Nucleus accumbens (tissue), 56 donors: ENCODE measurements at places on chromosomes 11 and 22.

DNA sequence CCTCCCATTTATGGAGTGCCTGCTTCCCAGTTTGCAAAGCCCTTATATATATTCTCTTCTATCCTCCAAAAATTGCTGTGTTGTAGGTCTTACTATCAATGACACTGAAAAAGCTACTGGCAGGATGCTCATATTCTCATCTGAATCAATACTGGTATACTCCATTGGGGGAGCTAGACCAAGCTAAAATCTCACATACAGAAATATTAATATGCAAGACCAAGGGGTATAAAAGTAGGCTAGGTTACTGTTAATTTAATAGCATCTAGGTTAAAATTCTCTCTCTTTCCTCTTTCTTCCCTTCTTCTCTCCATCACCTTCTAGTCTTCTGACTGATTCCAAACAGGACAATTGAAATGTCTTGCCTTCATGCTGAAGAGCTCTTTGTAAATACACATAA lies 17.1 kb upstream of the BDNF start:
- DNase-seq, result no peak

DNA sequence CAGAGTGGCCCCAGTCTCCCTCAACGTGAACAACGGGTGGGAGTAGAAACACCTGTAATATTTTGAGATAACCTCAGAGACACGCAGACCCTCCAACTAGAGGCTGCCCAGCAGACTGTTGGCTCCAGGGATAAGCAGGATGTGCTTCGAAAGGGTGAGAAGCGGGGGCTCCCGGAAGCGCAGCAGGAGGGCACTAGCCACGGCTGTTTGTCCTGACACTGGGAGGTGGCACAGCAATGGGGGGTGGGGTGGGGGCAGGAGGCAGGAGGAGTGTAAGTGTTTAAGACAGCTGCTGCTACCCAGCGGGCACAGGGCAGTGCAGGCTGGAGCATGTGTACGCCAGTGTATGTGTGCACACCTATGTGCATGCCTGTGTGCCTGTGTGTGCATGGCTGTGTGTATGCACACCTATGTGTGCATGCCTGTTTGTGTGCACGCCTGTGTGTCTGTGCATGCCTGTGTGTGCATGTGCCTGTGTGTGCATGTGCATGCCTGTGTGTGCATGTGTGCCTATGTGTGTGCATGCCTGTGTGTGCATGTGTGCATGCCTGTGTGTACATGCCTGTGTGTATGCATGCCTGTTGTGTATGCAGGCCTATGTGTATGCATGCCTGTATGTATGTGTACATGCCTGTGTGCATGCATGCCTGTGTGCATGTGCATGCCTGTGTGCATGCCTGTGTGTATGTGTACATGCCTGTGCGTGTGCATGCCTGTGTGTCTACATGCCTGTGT lies 154.7 kb downstream of the SHANK2 start:
- DNase-seq, result no peak

- no peak for DNase-seq
Measured at GRCh38 chr11:8757533-8757932, 74.9 kb downstream of the RPL27A start.

GRCh38 chr11:61403658-61404057 lies 11.3 kb downstream of the TMEM216 start:
- no peak for DNase-seq

DNA sequence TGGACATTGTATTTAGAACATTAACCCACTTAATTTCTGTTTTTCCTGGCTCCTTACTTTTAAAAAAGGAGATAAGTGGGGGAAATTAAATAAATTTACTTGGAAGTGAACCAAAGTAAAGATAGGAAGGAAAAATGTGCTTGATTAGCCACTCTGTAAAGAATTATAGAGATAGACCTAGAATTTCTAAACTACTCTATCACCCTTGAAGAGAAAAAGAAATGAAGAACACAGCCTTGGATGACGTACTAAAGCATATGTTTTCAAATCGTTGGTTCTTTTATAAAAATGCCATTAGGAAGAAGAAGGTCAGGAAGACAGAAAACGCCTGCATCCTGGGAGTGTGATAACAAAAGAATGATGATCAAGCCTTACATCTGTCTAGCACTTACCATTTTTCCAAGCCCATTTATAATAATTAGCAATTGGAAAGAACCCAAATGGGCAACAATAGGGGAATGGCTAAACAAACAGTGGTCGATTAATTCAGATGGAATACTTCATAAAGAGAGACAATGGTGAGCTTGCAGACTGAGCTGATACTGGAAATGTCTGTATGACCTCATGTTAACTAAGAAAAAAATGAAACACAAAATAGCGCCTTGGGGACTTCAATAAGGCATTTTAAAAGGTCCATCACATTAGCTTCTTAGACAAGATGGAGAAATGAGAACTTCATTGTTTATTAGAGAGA lies 81.0 kb upstream of the LRRC55 start:
- no peak for DNase-seq

GRCh38 chr11:126420698-126421256 lies 65.3 kb downstream of the ST3GAL4 start:
- no peak for DNase-seq

DNA sequence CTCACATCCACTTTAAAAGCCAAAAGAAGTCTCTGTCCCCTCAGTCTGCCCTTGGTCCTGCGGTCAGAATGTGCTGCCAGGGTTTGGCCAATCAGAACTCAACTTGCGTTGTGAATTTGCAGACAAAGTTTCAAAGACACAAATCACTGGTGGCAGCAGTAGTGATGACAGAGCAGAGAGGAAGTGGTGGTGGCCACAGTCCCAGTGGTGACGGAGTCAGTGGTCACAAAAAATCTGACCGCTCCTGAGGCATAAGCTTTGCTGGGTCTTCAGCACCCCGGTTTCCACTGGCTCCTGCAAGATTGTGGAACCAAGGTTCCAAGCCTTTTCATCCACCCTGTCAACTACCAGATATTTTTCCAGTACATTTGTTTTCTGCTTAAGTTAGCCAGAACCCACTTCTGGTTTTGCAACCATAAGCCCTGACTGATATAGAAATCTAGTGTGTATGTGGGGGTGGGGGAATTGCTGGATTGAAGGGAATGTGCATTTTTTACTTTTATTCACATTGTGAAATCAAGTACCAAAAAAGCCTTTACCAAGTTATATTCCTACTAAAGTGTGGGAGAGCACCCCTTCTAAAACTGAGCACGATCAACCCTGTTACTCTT lies 112.3 kb downstream of the TMPRSS5 start:
- DNase-seq, result no peak

DNA sequence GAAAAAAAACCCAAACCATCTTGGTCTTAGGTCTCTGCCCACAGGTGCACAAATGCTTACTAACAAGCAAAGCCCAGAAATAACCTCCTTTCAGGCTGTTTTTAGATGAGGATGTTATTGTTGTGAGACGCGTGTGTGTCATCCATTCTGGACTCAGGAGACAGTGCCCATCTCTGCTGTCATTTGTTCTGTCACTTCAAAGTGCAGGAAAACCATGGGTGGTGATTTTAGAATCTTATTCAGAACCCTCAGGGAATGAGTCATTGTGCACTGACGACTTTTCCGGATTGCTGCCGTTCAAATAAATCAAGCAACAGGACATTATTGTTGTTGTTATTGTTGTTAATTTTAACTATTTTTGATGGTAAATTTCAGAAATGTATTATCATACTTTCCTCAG lies 110.3 kb downstream of the LRRC32 start:
- DNase-seq, result no peak

DNA sequence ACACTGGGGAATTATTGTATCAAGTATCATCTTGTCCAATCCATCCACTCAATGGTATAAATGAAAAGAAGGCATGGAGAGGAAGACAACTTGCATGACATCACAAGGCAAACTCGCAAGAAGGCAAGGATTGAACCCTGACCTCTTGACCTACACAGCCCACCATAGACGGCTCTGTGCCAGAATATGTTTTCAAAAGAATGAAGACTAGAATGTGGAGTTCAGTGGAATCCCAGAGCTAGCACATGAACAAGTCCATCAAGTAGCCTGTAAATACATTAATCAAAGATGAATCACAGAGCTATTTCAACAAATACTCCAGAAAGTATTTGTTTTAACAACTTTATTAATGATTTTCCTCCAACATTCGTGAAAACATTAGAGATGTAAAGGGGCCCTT lies 189.7 kb downstream of the GUCY1A2 start:
- DNase-seq, result no peak

GRCh38 chr11:34625576-34625975 lies 4.7 kb downstream of the EHF start:
- no peak for DNase-seq

DNA sequence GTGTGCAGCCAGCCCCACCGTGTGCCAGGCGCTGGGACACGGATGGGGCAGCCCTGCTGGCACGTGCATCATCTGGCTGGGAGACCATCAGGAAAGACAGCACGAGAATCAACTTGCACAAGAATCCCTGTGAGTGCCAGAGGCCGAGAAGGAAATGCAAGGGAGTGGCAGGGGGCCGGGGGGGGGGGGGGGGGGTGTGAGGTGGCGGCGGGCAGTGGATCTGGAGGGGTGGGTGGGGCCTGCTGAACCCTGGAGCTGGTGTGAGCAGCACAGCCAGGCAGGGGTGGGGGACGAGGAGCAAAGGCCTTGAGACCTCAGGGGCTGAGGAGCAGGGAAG lies 14.0 kb upstream of the FLRT1 start:
- no peak for DNase-seq

DNA sequence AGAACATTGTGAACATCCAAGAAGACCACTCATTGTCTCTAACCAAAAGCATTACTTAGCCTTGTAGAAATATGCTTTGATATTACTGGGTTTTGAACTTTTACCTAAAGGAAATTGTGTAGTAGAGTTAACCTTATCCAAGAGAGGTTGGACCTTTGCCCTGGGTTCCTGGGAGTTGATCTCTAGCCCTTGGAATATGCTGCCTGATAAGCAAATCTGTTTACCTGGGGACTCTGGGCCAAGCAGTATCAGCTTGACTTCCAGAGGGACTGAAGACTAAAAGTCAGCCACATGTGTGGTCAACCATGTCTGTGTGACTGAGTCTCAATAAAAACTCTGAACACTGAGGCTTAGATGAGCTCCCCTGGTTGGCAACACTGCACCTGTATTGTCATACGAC lies 44.1 kb upstream of the CWF19L2 start:
- DNase-seq, result no peak

GRCh38 chr11:6151117-6151516 lies 19.0 kb downstream of the OR52B2 start:
- no peak for DNase-seq

DNA sequence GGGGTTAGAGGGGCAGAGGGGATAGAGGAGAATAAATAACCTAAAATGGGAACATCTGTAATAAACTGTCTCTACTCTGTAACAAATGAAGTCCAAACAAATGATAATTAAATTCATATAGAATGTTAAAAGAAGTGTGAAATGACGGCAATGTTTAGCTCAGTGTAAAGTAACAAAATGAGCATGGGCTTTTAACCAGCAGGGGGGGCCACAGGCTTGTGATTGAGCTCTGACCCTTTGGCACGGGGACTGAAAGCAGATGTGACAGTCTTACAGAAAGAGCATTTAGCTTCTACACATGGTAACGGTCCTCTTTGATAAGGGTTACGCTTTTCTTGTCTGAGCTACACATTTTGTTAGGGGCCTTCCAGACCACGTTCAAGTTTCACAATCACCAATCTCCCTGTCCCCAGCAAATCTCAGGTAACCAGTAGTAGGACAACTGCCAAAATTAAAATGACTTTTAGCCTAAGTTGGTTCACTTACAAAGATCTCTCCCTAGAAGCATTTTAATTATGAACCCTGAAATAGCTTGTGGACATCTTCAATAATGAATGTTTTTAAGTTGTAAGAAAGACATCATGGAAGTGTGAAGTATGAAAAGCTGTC lies 262.5 kb downstream of the DCDC1 start:
- peak; percentile 10 for DNase-seq

GRCh38 chr22:36916034-36916433 lies 2.6 kb downstream of the CSF2RB start:
- DNase-seq, result no peak

- no peak for DNase-seq
Measured at GRCh38 chr11:16814410-16815046, 76.1 kb downstream of the C11orf58 start.

DNA sequence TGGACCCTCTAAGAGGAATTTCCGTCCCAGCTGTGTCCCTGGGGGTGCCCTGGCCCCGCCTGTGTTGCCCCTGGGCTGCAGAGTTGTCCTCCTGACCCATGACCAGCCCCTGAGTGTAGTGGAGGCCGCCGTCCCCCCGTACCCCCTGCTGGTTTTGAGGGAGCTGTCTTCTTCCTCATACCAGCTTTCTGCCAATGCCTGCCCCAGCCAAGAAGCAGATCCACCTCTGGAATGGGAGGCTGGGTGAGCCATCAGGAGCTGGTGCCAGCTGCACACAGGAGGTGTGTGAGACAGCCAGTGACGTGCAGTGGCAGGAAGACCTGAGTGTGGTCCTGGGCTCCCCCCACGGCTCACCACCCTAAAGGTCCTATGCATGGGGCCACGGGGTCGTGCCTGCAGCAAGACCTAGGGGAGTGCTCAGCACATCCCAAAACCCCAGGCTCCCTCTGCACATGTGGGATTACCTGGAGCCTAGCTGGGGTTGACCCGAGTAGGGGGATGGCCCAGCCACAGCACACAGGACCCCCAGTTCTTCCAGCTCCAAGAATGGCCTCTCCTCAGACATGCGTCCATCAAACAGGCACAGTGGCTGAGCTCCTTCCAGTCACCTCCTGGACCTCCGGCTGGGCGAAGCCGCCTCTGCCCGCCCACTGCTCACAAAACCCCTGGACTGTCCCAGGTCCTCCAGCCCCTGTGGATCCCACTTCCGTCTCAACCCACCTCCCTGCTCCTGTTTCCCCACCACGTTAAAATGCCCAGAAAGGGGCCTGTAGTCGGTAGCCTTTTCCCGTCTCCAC lies 647.6 kb downstream of the BRD1 start:
- DNase-seq, result no peak

GRCh38 chr22:45001653-45002052 lies 8.2 kb downstream of the PHF21B start:
- DNase-seq, result no peak

DNA sequence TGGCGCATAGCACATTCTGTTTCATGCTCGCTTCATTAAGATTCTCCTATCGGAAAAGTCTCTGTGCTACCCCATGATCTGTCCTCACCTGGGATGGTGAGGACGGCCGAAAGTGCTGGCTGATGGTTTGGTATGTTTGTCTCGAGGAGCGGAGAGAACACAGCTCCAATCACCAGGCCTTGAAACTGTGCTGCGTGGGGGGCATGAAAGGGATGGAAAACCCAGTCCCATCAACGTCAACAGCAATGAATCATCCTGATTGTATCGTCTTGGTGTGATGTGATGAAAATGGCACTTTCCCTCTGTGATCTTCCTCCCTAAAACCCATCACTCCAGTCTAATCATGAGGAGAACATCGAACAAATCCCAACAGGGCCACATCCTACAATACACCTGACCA lies 8.4 kb downstream of the FXYD6 start:
- DNase-seq, result no peak

- DNase-seq, result no peak
Measured at GRCh38 chr11:131633921-131634715, 263.7 kb downstream of the NTM start.

GRCh38 chr11:47051217-47051616 lies 114.7 kb downstream of the CSTPP1 start:
- DNase-seq, result no peak

DNA sequence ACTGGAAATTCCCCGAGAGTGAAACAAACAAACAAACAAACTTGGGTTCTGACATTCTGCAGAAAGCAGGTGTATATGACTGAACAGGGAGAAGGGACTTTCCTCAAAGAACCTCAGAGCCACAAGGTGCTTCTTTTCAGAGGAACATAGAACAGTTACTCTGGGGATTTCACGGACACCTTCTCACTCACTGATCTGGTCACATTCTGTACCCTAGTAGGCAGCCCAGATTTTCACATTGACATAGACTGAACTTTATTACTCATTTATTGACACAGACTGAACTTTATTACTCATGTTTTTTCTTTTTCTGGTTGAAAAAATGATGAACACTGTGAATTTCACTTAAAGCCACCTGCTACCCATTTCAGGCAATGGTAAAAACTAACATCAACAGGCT lies 263.0 kb downstream of the OPCML start:
- DNase-seq, result no peak
